ENCODE measurements at places on chromosomes 4 and X. TPM values are rescaled to one million over a fixed set of nuclear protein-coding genes. Genes with fewer than 3 reads are reported as not detected.

The FAM149A gene
- 1.6 TPM for total RNA-seq

The FGFBP1 gene
- 2.5 TPM for total RNA-seq

The FAM53A gene
- total RNA-seq = 0.79 TPM

The CCDC110 gene
- total RNA-seq = not detected

The JADE1 gene
- total RNA-seq = 27.4 TPM

The GPR78 gene
- not detected for total RNA-seq

The VEGFC gene
- 9.2 TPM for total RNA-seq

The UBL4A gene
- 60.1 TPM for total RNA-seq

Data from A549 treated with dexamethasone at 1 μM for 4 hours (cell line).